ENCODE measurements at places on chromosomes 5 and 9. TPM values are rescaled to one million over a fixed set of nuclear protein-coding genes. Genes with fewer than 3 reads are reported as not detected.

GRCh38 chr9:98281281-98281680, 25.8 kb upstream of the TBC1D2 start:
- no peak for DNase-seq

DNA sequence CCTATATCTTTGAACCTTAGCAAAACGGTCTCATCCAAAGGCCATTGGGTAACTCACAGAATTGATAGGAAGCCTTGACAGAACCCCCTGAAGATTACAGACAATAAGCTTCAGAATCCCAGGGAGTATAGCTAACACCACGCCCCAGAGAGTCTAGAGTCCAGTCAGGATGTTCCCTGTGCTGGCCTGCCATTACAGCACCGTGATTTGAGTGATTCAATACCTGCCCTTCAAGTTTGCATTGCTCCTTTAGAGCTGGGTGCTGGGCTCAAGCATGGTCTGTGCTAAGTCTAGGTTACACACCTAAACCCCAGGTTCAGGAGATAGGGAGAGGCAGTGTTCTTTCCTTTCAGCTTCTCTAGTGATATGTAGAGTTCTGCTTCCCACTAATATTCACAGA, 90.5 kb downstream of the RASEF start:
- DNase-seq, result no peak

DNA sequence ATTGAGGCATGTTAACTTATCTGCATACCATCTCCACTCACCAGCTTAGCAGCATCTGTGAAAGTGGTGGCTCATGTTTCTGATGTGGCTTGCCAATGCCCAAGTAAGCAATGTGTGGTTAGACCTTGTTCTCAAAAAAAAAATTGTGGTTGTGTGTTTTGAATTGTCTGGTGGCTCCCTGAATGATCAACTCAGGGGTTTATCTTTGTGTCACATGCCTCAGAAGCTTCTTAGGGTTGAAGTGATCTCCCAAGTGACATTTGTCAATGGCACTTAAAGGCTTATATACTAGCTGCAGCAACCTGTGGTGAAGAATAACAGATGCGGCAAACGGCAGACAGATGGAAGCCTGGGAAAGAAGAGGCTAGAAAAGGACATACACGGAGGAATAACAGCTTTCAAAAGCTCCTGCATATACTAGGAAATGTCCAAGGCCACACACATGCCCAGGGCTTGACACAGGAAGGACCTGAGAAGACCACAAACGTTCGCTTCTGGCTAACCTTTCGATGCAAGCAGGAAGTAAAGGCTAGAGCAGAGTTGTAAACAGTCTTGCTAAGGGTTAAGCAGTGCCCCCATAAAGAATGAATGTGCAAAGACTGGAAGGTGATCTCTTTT, 42.2 kb upstream of the FSD1L start:
- no peak for DNase-seq

GRCh38 chr9:115226152-115226551, 108.2 kb upstream of the TNC start:
- no peak for DNase-seq

DNA sequence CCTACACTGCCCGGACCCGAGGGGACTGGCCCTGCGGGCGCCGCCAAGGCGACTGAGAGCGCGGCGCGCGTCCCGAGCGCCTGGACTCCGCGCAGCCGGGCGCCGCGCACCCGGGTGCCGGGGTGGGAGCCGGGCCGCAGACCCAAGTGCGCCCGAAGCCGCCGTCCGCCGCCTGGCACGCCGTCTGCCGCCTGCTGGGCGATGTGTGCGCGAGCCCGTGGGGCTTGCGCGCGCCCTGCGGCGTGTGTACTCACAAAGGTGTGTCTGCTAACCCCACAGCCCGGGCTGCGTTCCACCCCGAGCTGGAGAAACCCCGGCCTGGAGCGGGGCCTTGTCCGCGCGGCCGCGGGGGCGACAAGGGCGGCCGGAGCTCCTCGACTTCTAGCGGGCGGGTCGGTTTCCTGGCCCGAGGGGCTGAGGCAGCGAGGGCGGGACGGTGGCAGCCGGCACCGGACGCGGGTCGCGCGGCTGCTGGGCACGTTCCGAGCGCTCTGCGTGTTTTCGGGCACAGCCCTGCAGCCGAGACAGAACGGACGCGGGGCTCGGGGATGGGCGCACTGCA, 1.1 kb upstream of the ZSWIM6 start:
- peak; percentile 95 for DNase-seq

DNA sequence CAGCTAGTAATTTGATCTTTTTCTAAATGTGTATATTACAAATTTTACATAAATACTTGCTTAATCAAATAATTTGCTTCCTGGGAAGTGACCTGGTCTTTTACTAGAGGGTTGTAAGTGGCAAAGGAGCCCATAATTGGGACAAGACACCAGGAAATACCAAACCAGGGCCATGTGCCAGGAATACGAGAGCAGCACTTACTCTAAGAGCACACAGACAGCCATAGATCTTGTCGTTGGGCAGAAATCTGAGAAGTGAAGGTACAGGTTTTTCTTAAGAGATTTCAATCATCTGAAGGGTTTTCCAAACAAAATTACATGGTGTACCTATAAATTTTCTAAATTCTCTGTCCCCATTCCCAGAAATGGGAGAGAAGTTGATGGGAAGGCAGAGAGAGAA, 179.3 kb downstream of the HINT1 start:
- DNase-seq, result no peak

- no peak for DNase-seq
Observed at GRCh38 chr9:97892421-97892820, 29.9 kb downstream of the TRMO start.

GRCh38 chr9:124045076-124045829, 33.7 kb downstream of the LHX2 start:
- peak; percentile 90 for DNase-seq

- DNase-seq, result no peak
Observed at GRCh38 chr9:133779081-133779480, 40.9 kb upstream of the SARDH start.

DNA sequence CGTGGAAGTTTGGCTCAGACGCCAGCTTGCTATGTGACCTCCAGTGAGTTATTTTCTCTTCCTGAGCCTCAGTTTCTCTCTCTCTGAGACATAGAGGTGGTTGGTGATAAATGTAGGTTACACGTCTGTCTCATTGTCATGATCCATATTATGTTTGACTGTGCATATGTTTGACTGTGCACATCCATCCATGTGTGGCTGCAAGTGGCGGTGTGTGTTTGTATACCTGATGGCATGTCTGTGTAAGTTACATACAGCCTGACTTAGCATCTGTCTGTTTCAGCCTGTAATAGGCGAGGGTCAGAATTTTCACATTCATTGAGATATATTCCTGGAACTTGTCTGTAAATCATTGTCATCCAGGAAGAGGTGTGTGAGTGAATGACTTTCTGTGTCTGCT, 3.3 kb downstream of the SPARC start:
- DNase-seq, result peak; percentile 19

- DNase-seq, result no peak
Observed at GRCh38 chr5:168833383-168833782, 254.2 kb upstream of the PANK3 start.

DNA sequence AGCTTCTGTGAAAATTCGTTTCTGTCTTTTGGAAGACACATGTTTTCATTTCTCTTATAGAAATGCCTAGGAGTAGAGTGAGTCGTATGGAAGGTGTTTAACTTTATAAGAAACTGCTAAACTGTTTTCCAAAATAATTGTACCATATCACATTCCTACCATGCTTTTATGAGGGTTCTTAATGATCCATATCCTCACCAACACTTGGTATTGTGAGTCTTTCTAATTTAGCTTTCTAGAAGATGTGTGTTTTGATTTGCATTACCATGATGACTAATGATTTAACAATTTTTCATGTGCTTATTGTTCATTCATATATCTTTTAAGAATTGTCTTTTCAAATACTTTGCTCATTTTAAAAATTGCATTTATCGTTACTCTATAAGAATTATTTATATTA, 223.6 kb downstream of the COMMD10 start:
- no peak for DNase-seq

- no peak for DNase-seq
Observed at GRCh38 chr9:123378956-123379660, 23.1 kb downstream of the CRB2 start.

GRCh38 chr5:160359816-160360215, 10.6 kb downstream of the C1QTNF2 start:
- no peak for DNase-seq

DNA sequence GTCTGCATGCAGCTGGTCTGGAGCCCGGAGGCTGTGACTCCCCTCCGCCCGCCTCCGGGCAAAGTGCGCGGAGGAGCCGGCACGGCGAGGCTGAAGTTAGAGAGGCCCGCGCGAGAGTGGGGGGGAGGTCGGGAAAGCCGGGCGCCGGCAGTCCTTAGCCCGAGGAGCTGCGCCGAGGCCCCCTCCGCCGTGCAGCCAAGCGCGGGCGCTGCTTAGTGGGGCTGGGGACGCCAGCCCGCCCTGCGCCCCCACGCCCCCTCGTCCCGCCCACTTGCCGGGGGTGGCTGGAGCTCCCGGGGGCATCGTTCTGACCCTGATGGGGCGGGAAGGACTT, 403 bp downstream of the NINJ1 start:
- DNase-seq, result peak; percentile 99

DNA sequence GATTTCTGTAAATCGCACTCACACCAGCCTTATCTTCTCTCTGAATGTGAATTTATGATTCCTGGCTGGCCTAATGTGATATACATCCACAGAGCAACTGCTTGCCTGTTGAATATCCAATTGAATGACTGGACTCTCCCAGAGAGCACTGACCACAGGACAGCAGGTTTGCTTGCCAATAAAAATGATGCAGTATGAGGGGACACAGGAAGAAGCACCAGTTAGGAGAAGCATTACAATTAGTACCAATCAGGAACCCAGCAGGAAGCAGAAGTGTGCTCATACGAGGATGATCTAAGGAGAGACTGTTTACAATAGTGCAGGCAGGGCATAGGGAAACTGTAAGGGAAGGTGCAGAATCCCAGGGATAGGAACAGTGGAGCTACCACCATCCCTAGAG, 127.2 kb upstream of the ZNF366 start:
- DNase-seq, result no peak

DNA sequence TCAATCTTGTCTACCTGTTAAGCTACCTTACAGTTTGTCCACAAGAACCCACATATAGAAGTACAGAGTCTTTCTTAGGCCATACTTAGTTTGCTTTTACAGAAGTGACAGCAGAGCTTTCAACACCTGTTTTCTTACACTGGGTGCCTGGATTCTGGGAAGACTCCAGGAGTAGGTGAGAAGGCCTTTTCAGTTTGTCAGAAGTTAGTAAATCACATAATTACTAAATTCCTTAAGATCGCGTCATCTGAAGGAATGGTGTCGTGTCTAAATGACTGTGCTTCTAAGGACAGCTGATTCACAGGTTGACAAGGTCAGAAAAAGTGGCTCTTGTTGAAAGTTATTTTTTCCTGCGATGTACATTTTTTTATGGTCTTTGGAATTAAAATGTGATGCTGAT, 97.0 kb upstream of the FAM120A start:
- no peak for DNase-seq

DNA sequence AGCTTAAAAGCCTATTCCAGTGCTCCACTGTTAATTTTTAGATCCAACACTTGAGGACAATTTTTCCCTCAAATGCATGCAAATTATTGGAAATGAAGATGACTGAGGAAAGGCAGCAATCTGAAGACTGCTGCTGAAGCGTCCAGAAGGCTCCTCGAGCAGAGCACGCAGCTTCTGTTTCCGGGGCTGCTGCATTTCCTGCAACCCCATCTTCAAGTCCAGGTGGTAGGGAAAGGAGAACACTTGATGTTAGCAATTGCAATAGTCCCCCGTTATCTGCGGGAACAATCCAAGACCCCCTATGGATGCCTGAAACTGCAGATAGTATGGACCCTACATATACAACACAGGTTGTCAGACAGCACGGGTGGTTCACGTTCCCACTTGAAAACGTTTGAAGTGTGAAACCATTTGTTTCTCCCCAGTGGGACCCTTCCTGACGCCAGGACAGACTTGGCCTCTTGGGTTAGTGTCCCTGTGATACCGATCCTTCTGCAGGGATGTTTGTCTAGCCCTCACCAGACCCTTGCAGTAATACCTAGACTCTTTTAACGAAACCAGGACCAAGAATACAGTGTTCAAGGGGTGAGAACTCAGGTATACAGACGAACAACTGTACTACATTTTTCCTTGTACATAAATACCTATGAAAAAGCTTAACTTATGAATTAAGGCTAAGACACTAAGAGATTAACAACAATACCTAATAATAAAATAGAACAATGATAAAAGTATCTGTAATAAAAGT, 152.3 kb downstream of the HSD17B3 start:
- no peak for DNase-seq

DNA sequence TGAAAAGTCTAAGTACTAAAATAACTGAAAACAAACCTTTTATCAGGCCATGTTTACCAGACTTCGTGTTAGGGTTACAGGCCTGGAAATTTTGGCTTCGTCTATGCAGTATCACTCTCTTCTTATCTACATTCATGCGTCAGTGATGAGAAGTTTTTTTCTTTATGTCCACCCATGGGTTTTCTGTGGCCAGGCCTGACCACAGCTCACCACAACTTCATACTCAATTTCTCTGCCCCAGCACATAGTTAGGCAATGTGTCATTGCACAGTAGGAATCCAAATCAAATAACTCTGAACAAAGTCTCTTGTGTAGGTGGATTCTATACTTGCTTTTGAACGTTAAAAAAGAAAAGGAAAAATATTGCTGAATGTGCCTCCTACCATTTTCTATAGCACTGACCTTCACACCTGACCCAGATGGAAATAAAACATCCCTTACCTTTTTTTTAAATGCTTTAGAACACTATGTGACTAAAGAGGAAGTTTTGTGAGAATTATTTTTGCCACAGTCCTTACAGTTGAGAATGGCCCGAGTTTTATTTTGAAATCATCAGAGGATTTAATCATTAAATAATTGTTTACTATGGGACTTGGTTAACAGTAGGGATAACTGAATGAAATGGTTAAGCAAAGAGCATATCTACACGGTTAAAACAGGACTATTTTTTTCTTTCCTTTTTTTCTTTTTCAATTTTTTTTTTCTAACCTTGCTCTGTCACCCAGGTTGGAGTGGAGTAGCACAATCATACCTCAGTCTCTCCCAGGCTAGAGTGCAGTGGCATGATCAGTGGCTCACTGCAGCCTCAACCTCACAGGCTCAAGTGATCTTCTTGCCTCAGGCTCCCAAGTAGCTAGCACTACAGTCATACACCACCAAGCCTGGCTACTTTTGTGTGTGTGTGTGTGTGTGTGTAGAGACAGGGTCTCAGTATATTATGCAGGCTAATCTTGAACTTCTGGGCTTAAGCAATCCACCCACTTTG, 1247.0 kb upstream of the ACO1 start:
- peak; percentile 77 for DNase-seq

DNA sequence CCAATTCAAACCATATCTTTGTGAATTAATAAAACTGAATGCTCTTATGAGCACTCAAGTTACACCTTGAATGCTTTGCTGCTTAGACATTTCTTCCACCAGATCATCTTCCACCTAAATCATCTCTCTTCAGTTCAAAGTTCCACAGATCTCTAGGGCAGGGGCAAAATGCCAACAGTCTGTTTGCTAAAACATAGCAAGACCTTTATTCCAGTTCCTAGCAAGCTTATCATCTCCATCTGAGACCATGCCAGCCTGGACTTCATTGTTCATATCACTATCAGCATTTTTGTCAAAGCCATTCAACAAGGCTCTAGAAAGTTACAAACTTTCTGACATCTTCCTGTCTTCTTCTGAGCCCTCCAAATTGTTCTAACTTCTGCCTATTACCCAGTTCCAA, 119.8 kb downstream of the GIN1 start:
- no peak for DNase-seq

Gene MCC
- total RNA-seq, result 45.6 TPM

Gene FIBCD1
- 5.3 TPM for total RNA-seq

Gene IL5
- total RNA-seq, result not detected

Gene FAM81B
- total RNA-seq, result not detected

Gene GBGT1
- 3.3 TPM for total RNA-seq

Gene SPATA31D4
- not detected for total RNA-seq

Gene HRCT1
- total RNA-seq, result 1.8 TPM

Gene NIM1K
- total RNA-seq, result 0.88 TPM

Gene GPX8
- 158 TPM for total RNA-seq

Measured in osteoblast (primary cell).